NCI-H345 (cell line): ENCODE measurements at places on chromosomes 12 and 14.
A peak's percentile ranks its signal among the peaks of the same experiment; 100 is the strongest.

- no peak for DNase-seq
Measured at GRCh38 chr12:132544080-132544397, 54.1 kb downstream of the FBRSL1 start.

- no peak for DNase-seq
Measured at GRCh38 chr12:86950043-86950442, 693.9 kb upstream of the MGAT4C start.

- DNase-seq: no peak
Measured at GRCh38 chr12:80184926-80185325, 85.6 kb downstream of the OTOGL start.

DNA sequence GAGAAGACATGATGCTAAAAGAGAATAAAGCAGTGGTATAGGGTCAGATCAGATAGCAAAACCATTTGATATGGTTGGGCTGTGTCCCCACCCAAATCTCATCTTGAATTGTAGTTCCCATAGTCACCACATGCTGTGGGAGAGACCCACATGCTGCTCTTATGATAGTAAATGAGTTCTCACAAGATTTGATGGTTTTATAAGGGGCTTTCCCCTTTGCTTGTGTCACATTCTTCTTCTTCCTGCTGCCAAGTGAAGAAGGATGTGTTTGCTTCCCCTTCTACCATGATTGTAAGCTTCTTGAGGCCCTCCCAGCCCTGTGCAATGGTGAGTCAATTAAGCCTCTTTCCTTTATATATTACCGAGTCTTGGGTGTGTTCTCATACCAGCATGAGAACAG, 49.4 kb downstream of the SLC16A7 start:
- DNase-seq: no peak

DNA sequence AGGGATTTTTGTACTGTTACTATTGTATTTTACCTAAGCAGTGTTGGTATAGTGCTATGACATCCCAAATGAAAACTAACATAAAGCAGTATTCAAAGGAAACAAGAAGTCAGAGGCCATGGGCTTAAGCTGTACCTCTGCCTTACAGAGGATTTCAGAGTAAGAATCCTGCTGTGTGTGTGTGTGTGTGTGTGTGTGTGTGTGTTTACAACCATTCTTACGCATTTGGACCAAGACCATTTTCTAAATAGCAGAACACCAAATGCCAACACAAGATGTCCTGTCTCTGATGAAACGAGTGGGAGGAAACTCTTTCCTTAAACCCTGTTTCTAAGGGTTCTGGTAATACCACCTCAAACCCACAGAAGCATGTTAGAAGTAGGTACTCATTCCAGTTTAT, 64.4 kb downstream of the PPP1R36 start:
- no peak for DNase-seq

DNA sequence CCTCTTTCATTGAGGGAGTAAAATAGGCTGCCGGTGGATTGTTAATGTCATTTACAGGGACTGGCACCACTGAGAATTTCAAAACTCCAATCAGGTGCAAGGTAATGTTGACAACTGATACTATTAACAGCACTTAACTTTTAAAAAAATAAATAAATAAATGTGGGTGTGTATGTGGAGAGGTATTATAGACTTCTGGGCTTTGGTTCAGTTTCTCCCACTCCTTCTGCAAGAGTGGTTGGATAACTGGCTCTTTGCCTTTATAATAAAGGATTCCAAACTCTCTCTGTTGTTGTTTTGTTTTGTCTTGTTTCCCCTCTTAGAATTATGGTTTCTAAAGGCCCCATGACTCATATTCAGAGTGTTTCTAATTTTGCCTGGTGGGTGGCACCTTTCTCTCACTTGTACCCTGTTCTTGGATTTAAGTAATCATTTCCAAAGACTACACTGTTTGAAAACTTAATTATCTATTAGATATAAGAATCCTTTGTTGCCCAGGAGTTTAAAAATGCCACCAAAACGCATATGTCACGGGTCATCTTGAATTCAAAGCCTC, 151.6 kb upstream of the ARID2 start:
- DNase-seq: no peak

GRCh38 chr12:122064780-122065588, 13.6 kb upstream of the MLXIP start:
- DNase-seq: peak; percentile 34

GRCh38 chr14:59215322-59215721, 26.9 kb downstream of the DAAM1 start:
- no peak for DNase-seq

DNA sequence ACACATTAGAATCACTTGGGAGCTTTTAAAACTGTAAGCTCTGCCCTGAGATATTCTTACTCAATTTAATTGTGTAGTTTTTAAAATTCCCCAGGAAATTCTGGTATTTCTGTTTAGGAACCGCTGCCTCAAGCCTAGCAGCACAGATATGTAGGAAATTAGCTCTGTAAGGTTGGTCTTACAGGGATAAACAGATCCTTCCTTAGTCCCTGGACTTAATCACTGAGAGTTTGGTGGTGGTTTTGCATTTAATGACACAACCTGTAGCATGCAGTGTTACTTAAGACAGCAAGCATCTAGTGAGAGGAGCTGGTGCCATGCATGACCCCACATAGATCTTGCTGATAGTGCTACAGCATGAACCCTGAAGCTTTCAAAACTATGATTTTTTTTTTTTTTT, 19.9 kb upstream of the PAPLN start:
- DNase-seq: no peak

- no peak for DNase-seq
Measured at GRCh38 chr12:95809000-95809680, 18.6 kb upstream of the NTN4 start.

DNA sequence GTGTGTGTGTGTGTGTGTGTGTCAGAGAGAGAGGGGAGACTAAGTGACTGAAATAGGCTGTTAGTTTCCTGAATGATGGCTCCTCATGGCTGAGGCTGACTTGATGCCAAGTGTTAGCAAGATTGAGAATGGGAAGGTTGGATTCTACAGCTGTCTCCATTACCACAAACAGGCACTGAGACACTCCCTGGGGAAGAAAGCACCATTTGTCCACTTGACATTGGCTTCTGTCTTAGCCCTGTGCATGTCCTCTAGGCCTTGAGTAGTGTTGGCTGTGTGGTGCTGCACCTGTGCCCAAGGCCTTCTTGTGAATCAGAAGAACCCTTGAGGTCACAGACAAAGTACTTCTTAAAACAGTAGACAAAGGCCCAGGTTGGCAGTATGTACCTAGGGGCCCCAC, 15.6 kb downstream of the ERG28 start:
- no peak for DNase-seq

GRCh38 chr12:86681060-86681459, 424.9 kb upstream of the MGAT4C start:
- no peak for DNase-seq

- DNase-seq: no peak
Measured at GRCh38 chr14:55747186-55747585, 167.2 kb downstream of the KTN1 start.

GRCh38 chr14:35252451-35252868, 39.7 kb upstream of the PSMA6 start:
- DNase-seq: no peak

GRCh38 chr12:75087654-75088053, 122.0 kb downstream of the KCNC2 start:
- DNase-seq: no peak

- DNase-seq: no peak
Measured at GRCh38 chr14:54698501-54698900, 131.6 kb downstream of the SAMD4A start.

- no peak for DNase-seq
Measured at GRCh38 chr14:60220084-60220483, 28.9 kb upstream of the PPM1A start.

- DNase-seq: no peak
Measured at GRCh38 chr12:91523831-91524230, 341.2 kb upstream of the DCN start.

GRCh38 chr12:1234073-1234472, 243.1 kb downstream of the ERC1 start:
- DNase-seq: no peak

GRCh38 chr12:108080363-108080762, 48.7 kb upstream of the WSCD2 start:
- DNase-seq: peak; percentile 12

GRCh38 chr12:56193025-56193578, 3.8 kb upstream of the SMARCC2 start:
- DNase-seq: peak; percentile 89

GRCh38 chr12:38585086-38585485, 268.5 kb downstream of the ALG10B start:
- DNase-seq: no peak

DNA sequence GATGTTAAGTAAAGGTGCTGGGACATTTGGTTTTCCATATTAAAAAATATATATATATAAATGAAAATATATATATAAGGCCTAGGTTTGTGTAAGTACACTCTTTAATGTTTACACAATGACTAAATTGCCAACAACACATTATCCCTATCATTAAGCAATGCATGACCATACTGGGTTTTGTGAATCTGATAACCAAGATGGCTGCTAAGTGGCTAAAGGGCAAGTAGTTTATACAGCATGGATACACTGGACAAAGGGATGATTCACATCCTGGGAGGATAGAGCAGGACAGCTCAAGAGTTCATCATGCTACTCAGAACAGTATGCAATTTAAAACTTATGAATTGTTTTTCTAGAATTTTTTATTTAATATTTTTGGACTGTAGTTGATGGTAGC, 89.3 kb downstream of the FIGNL2 start:
- no peak for DNase-seq

DNA sequence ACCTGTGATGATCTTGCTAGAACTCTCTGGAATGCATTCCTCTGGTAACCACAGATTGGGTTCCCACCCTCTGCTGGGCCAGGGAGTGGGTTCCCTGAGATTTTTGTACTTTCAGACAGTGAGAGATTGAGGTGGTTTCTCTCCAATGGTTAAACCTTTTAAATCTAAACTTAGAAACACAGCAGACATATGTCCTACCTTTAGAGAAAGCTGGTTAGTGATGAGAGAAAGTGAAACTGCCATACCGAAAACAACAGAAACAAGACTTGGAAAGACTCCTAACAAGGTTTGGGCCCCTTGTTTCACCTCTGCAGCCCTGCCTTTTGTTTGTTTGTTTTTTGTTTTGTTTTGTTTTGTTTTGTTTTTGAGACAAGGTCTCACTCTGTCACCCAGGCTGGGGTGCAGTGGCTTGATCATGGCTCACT, 9.7 kb upstream of the SGPP1 start:
- no peak for DNase-seq

DNA sequence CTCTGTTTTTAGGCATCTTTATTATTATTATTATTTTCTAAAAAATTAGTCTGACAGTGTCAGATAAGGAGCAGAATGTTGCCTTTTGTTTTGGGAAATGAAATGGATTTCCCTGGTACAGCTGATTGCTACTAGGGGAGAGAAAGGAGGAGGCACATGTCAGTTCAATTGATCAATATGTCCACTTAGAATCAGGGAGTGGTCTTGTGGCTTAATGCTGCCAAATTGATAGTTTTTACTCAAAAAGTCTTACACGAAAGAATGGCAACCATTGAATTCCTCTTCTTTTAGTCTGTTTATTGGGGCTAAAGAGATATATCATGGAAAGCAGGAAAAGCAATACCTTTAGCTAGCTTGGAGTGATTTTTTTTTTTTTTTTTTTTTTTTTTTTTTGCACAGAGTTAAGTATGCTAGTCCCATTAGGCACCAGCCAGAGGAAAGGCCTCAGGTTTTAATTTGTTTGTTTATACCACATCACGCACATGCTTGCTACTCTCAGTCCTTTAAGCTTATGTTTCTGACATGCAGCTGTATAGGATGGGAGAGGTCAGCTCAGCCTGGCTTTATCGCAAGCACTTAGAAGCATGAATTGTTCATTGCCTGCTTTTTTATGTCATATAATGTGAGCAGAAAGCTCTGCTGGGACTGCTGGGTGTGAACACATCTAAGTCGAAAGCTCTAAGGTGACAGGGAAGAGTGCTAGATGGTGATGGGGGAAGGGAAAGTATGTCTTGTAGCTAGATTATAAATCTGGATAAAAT, 1.4 kb downstream of the AKAP6 start:
- DNase-seq: peak; percentile 38

- no peak for DNase-seq
Measured at GRCh38 chr14:91378930-91379578, 38.6 kb downstream of the CCDC88C start.

DNA sequence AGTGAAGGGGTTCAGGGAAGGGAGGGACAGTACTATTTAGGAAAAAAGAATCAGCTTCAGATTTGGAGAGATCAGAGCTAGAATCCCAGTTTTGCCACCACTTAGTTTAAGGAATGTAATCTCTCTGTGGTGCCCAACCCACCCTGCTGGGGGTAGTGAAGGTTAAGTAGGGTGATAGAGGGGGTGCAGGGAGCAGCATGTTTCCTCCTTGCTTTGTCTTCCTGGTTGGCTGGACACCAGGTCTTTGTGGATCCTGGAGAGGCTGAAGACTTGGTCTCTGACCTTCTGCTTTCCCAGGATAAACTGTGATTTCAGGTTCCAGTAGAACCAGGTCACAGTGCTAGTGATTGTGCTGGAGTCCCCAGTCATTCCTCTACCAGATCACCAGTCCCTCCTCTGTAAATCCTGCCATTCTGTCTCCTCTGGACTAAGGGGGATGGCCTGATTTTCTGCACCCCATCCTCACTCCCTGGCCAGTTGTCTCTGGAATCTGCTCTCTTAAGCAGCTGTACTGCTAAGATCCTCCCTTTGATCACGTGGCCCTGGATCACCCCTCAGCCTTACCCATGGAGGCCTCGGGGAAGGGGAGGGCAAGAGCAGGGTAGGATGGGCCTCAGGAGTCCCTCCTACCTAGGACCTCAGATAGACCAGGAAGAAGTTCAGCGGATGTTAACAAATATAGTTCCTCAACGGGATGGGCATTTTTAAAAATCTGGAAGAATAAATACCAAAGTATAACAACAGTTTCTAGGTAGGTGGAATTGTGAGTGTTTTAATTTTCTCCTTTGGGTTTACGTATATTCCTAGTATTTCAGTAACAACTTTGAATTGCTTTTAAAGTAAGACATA, 3.1 kb downstream of the MAP3K12 start:
- no peak for DNase-seq

- no peak for DNase-seq
Measured at GRCh38 chr14:33449268-33449667, 501.6 kb downstream of the EGLN3 start.

DNA sequence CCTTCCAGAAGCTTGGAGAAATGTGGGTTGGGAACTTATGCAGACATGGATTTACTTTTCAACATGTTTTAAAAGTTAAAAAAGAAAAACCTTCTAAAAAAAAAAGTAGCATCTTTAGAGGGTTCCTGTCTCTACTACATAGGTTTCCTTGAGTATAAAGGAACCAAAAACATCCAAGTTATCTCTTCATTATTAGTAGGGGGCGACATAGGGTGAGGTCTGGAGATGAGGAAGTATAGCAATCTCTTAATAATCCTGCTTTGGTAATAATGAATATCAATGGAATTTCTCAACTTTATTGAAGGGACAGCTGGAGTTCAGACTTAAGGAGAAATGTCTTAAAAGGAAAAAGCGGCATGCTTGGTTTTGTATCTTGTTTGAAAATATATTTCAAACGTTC, 6.5 kb upstream of the PLXNC1 start:
- no peak for DNase-seq

DNA sequence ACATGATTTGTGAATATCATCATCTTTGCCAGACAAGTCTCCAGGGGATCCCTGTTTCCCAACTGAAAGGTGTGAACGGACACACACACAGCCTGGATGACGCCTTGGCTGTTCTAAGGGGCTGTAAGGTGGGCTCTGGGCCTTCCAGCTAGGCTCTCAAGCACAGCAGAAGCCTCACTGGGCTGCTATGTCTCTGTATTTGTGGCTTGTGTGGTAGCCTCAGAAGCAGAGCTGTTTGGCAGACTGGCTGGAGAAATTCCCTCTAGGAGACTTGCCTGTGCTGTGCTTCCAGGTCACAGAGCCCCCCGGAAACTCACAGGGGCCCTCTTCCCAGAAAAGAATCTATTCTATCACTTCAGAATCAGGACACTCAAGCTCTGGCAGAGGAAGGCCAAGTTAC, 21.4 kb downstream of the OTUB2 start:
- no peak for DNase-seq
